ENCODE measurements at places on chromosomes 5 and 9.
A peak's percentile ranks its signal among the peaks of the same experiment; 100 is the strongest.

- DNase-seq, result no peak
Measured at GRCh38 chr5:97475847-97476246, 292.8 kb upstream of the RIOK2 start.

- DNase-seq, result no peak
Measured at GRCh38 chr5:116130471-116130870, 45.6 kb downstream of the COMMD10 start.

DNA sequence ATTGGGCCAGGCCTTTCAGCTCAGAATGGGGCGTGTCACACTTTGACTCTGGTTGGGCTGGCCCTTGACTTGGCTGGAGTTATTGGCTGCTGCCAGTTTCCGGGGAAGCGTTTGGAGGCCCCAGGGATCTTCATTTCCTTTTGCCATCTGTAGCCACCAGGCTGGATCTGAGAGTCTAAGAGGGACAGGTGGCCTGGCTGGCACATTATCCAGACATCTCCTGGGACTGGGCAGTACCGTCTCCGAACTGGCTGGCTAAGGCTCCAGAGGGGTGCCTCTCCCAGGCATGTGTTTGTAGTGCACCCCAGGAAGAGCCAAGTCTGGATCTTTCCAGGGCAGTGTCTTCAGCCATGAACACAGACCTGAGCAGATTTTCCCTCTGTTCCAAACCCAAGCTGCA, 9.7 kb upstream of the JADE2 start:
- DNase-seq, result no peak

DNA sequence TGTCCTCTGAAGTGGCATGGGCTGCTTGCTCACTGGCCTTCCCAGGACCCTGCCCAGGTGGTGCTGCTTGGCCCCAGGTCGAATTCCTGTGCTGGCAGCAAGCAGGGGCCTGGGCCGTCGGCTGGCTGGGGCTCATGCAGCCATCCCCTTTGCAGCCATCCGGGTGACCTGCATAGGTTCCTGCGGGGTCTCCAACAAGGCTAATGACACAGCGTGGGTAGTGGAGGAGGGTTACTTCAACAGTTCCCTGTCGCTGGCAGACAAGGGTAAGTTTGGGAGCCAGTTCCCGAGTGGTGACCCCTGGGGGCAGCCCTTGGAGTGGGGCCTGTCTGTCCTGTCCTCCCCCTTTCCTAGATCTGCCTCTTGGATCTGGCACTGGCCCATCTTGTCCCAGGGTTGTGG, 6.1 kb upstream of the EHMT1 start:
- DNase-seq, result no peak

GRCh38 chr9:105070176-105070575, 142.2 kb upstream of the ABCA1 start:
- no peak for DNase-seq

GRCh38 chr9:6931913-6932312, 174.1 kb downstream of the KDM4C start:
- DNase-seq, result peak; percentile 83

- no peak for DNase-seq
Measured at GRCh38 chr5:126438868-126439267, 15.7 kb downstream of the GRAMD2B start.

DNA sequence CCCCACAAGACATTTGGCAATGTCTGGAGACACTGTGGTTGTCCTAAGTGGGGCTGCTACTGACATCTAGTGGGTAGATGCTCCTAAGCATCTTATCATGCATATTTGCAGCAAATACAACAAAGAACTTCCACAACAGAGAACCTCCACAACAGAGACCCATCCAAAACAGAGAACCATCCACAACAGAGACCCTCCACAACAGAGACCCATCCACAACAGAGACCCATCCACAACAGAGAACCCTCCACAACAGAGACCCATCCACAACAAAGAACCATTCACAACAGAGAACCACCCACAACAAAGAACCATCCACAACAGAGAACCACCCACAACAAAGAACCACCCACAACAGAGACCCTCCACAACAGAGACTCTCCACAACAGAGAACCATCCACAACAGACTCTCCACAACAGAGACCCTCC, 32.8 kb downstream of the ARPC5L start:
- DNase-seq, result peak; percentile 63

GRCh38 chr5:128252196-128252595, 168.6 kb downstream of the SLC12A2 start:
- DNase-seq, result no peak

DNA sequence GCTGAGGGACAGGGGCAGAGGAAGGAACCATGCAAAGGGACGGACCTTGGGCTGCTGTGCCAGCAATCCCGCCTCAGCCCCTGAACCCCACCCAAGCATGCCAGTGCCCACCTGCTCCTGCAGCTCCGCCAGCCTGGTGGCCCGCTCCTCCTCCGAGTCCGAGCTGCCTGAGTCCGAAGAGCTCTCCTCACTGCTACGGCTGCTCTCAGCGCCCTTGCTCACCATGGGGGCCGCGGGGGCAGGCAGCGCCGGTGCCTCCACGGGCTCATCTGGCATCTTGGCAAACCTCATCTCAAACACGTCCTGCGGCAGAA, 16.3 kb downstream of the BRD3OS start:
- DNase-seq, result no peak

DNA sequence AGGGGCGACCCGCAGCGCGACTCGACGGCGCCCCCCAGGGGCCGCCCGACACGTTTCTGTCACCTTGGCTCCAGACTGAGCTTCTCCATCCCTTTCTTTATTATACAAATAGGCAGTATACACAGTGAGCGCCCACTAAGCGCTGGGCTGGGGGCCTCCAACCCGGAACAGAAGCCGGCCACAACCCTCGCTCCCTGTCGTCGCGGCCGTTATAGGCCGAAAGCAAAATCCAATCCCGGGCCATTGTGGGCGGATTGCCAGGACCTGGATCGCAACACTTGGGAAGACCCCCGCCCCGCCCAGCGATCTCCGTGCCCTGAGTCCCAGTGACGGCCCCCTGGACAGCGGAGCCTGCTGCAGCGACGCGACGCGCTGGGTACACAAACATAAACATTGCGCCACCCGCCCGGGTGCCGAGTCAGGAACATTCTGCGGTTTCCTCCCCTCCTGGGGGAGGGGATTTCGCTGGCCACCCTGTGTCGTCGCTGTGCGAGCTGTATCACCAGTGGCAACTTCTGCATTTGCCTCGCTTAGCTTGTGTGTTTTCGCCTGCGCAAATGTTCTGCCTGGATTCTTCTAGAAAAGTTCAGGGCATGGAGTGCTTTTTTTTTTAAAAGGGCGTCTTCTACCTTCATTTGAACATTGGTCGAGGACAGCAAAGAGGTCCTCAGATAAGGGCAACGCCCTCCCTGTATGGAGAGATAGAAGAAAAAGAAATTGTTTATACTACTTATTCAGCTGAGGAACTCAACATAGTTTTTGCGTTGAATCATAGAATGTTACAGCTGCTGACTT, 1.3 kb upstream of the DUSP1 start:
- peak; percentile 86 for DNase-seq

DNA sequence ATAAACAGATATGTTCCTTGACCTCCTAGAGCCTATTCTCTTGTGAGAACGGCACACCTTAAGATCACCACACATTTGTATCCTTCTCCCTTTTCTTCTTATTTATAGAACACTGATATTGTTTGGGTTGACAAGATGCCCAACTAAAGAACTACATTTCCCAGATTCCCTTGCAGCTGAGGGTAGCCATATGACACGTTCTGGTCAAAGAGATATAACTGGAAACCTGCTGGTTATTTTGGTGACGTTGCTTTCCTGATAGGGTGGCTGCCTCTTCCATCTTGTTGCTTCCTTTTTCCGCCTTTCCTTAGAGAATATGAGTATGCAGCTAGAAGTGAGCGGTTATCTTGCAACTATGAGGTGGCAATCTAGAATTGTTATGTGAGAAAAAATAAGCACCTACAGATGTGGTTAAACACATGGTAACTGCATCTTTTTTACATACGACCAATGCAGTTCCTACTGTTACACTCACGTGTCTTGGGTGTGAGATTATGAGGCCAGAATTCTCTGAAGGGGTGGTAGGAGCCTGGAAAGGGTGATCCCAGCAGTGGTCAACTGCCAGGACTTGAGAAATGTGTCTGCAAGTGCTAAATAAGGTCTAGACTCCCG, 72.9 kb downstream of the SEC61B start:
- no peak for DNase-seq

GRCh38 chr9:102459828-102460227, 535.3 kb upstream of the CYLC2 start:
- DNase-seq, result no peak

DNA sequence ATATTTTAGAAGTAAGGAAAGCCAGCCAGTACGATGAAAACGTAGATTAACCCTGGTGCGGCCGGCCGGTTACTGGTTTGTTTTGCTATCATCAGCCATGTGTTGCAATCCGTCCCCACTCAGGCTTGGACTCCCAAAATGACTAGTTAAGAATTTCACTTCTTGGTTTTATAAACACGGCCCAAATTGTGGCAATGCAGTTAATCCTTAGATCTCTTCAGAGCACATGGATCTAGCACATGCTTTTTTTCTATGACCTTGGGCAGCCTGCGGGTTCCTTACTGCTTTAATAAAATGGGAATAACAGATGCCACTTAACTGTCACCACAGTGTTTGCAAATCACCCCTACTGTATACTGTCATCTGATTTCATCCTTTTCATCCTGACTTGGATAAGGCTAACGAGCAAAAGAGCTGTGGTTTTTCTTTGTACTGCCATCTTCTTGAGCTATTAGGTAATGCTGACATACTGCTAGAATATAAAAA, 1.5 kb downstream of the NDFIP1 start:
- DNase-seq, result peak; percentile 7

- DNase-seq, result no peak
Measured at GRCh38 chr9:106689089-106689488, 173.9 kb upstream of the ZNF462 start.

DNA sequence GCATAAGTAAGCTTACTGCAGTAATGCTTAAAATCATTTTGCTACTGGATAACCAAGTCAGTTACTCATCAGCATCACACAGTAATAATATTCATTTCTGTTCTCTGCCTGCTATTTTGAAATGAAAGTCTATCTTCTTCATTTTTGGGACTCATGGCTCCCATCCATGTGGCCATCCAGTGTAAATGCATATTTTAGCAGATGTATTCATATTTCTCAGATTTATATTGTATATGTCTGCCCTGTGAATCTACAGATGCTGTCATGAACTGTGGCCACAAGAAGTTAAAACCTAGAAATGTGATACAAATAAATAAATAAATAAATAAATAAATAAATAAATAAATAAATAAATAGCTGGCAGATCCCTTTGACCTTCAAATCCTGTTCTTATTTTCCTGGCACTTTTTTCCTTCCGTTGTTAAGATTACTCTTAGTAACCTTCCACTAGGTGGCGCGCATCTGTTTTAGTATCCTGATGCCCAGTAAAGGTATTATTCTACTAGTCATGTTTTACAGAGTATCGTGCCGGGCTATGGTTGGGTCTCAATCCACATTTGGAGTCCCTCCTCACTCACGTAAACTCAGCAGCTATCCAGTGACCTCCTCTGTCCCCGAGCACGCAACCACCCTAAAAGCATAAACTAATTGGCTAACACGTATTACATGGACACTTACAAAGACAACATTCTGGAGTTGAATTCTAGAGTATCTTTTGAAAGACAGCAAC, 79.2 kb upstream of the IL7R start:
- peak; percentile 90 for DNase-seq

GRCh38 chr9:90060256-90060655, 455.4 kb downstream of the GADD45G start:
- no peak for DNase-seq

DNA sequence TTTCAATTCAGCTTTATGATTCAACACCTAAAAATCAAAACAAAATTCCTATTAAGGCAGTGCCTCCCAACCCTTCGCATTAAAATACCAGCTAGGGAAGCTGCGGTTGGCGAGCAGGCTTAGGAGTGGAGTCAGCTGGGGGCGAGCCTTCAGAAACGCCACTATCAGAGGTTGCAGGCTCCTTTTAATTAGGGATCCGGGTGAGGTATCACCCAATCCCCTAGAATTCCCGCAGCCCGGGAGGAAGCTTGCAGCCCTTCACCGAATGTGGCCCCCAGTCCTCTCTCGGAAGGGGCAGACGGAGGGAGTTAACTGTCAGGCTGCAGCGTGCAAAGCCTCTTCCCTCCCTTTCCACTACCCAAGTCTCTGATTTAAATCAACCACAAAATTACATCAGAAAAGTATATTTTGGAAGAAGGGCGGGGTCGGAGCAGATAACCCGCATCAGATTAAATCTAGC, 1.7 kb downstream of the STC2 start:
- peak; percentile 34 for DNase-seq

DNA sequence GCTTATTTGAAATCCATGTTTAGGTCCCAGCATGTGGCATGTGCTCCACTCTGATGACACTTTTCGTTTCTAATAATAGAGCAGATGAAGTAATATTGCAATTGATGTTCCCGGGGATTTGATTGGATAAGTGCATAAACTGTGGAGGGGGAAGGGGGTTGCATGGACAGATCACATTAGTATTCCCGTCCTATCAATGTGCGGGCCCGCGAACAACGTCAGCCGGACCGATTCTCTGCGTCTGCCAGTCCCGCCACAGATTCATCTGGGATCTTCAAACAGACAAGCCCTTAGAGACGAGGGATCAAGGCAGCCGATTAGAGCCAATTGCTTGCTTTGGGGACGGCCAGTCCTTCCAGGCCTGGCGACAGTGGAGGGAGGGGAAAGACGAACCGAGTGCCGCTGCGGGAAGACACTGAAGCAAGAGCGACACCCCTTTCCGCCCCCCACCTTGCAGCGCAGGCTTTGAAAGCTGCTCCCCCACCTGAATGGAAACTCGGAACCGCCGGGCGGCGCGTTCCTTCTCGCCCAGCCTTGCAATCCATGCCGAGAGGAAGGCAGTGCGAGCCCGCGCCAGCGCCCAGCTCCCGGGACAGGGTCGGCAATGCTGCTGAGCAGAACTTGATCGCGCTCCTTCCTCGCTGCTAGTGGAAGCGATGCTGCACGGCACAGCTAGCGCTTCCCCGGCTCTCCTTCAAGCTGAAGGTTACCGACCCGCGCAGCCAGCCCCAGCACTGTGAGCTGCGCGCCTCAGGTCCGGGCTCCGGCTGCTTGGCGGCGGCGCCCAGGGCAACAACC, at the start of gene RGS7BP:
Gene RGS7BP, plus strand, starts transcription at position 247 of the 798 bp plus-strand sequence. CDS start 610 bp downstream, outside the sequence.
- no peak for DNase-seq

GRCh38 chr5:83084336-83084735, 7.0 kb downstream of the XRCC4 start:
- DNase-seq, result no peak

Measured in dermis microvascular lymphatic vessel endothelial cell (primary cell).